ENCODE measurements at places on chromosomes 7 and 10.

DNA sequence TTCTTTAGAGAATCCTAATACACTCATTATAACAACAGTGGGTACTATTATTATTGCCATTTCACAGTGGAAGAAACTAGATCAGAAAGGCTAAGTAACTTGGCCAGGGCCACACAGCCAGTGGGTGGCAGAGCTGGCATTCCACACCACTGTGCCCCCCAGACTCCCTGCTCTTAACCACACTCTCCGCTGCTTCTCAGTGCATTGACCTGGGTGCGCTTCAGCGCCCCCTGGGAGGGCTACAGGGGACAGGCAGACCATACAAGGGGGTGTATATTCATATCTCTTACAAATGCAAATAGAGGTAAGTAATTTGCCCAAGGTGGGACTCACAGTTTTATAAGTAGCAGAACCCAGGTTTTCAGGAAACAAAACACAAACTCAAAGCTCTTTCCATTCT, 77.0 kb upstream of the NMT2 start:
- DNase-seq, result peak; percentile 29

DNA sequence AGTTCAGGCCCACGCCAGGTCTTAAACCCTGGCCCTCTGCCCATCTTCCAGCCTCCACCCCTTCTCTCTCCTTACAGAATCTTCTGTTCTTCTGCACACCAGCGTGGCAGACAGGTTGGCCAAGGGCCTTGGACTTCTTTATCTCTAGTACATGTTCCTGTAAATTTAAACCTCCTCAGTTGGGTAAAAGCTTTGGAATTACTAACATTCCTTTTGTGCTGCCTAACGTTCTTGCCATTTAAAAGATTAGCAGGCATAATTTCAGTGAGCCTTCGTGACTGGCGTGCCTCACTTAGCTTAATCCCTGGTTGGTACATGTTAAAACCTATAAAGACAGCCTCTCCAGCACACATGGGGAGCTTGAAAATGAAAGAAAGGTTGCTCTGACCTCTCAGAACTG, 192.2 kb downstream of the CUX1 start:
- no peak for DNase-seq

- DNase-seq, result no peak
These were observed 165.8 kb downstream of the CCSER2 start for GRCh38 chr10:84493951-84494848.

- no peak for DNase-seq
These were observed 33.9 kb upstream of the HMX3 start for GRCh38 chr10:123101872-123102271.

DNA sequence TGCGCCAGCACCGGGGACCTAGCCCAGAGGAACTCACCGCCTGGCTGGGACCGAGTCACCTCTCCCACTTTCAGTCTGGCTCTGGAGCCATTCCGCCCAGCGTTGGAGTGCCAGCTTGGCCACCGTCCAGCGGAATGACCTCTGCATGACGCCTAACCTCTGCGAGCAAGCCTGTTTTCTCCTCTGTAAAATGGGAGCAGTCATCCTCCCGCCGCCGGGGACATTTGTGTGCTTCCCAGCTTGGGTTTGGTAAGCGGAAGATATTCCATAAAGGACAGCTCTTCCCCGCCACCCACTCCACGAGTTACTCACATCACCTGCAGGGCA, 1.3 kb upstream of the ZCCHC24 start:
- DNase-seq, result no peak

DNA sequence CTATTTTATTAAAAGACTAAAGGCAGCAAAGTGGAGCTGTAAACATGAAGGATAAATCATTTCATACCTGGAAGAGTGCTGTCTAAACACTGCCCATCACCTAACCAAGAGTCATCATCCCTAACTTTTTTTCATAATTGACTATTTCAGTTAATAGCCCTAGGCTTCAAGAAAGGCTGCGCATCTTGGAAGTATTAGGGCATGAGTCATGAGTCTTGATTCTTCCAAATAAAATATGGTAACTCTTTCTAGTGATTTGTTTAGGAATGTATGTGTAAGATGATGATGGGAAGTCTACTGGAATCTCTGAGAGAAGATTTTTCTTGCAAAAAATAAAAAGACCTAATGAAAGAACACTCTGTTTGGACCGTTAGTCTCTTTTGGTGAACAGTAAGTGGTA, 207.7 kb upstream of the AHR start:
- no peak for DNase-seq

GRCh38 chr10:46523119-46523961, 33.1 kb downstream of the GPRIN2 start:
- DNase-seq, result no peak

- no peak for DNase-seq
These were observed 248.1 kb downstream of the ABCA13 start for GRCh38 chr7:48419401-48419800.

GRCh38 chr7:90955641-90956207, 308.5 kb upstream of the FZD1 start:
- no peak for DNase-seq

DNA sequence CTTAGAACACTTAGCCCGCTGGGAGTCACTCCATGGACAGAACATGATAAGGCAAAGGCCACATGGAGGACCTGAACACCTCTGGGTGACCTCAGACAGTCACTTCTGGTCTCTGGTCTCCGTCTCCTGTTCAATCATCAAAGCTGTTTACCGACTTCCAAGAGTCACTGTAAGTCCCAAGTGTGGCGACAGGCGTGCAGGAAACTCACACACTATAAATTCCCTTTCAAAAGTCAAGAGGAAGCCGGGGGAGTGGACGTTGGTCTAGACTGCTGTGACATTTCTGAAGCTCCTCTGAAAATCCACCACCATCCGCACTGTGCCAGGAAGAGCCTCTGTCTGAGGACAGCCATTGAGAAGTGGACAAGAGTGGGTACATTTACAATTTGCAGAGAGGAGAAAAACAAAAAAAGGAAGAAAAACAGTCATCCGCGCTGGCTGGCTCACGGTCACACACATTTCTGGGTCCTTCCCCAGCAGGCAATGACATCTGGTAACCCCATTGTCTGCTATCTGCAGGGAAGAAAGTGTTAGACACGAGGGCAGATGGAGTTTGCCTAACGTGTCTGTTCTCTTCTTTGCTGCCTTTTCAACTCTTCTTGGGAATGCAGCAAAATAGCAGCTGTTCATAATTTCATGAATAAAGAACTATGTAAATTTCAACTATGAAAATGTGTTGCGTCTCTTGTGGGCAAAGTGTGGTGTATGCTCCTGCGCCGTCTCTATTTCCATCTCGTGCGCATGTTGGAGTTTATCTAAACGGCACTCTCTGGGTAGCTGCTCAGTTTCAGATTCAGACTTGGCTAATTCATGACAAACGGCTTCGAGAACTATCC, 32.9 kb upstream of the CUX1 start:
- DNase-seq, result peak; percentile 64

DNA sequence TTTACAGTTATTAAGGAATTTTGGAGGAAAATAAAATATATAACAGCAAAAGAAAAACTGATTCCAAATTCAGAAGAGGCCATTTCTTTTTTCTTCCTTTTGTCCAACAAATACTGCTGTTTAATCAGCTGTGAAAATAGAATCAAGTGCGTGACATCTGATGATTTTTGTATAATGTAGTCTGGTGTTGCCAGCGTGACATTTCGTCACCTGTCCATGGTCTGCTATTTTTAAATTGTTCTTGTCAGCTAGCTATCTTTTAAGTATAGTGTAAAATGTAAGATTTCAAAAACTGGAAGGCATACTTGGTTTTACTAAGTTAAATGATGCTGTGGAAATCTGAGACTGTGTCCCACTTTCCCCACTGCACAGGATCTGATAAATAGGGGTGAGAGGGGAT, 105.9 kb downstream of the CPEB3 start:
- DNase-seq, result no peak

- peak; percentile 10 for DNase-seq
These were observed 13.4 kb upstream of the RASSF4 start for GRCh38 chr10:44946205-44946604.

DNA sequence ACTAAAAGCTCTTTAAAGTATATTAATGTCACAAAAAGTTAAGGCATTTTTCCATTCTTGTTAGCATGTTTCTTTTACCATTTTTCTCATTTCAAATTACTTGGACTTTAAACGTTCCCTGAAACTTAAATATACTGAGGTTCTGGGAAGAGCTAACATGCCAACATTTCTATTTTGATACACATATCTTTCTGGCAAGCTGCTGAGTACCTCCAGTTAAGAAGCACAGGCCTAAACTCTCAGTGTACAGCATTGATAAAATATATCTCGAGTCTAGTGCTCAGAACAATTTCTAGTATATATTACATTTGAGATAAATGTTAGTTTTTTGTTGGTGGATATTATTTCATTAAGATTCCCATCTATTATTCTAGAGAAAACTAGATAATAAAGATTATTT, 612.9 kb upstream of the KCND2 start:
- no peak for DNase-seq

DNA sequence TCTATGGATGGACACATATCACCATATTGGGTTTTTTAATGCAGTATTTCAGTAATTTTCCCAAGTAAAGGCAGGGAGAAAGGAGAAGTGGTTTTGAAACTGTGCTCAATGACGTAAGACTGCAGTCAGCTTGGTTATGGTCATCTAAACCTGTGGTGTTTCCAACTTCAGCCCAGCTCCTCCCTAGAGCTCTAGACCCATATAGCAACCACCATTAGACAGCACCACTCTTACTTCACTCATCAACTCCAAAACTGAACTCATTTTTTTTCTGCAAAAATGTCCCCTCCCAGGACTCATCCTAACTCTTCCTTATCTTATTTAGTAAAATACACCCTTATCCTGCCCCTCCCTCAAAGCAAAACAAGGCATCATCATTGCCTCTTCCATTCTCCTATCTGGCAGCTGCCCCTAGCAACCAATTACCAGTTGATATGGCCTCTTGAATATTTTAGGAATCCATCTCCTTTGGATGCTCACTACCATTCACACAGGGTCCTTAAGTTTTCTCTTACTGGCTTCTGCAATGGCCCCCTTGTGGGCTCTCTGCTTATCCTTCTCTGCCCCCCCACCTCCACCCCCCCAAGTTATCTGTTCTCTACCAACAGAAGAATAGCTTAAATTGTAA, 1.5 kb upstream of the RALA start:
- DNase-seq, result peak; percentile 74

GRCh38 chr10:126907423-126907970, 2.3 kb downstream of the DOCK1 start:
- no peak for DNase-seq

DNA sequence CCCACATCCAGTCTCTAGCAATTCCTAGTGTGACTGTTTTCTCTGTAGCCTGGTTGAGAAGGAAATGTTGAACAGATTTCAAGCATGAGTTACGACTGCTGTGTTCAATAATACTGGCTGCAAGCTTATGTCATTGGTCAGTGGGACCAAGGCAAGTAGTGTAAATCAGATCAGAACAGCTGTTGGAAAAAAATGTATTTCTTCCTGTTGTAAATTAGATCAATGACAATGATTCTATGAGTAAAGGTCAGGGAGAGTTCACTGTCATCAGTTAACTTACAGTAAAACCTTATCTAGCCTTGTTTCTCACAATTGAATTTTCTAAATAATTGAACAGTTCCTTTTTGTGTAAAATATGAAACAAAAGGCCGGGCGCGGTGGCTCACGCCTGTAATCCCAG, 6.7 kb downstream of the OTUD1 start:
- DNase-seq, result no peak

GRCh38 chr10:13352519-13352918, 4.4 kb upstream of the SEPHS1 start:
- DNase-seq, result no peak

DNA sequence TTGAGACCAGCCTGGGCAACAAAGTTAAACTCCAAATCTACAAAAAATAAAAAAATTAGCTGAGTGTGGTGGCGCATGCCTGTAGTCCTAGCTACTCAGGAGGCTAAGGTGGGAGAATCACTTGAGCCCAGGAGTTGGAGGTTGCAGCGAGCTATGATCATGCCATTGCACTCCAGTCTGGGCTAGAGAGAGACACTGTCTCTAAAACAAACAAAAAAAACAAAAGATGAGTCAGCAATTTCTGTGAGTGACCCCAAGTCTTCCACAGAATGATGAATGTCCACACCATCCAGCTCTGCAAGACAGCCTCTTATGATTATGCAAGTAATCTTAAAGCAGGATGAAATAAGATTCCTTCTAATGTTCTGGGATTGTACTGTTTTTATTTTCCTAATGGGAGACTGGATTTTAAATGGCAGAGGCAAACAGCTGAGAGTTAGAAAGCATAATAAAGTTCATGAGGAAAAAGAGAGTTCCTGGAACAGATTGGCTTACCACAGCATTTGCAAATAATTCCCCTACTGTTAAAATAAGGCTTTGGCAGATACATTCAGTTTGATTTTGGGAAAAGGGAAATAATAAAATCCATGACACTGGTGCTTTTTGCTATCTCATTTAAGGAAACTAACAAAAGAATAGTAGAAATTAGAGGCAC, 18.9 kb upstream of the PRKAR2B start:
- DNase-seq, result no peak

DNA sequence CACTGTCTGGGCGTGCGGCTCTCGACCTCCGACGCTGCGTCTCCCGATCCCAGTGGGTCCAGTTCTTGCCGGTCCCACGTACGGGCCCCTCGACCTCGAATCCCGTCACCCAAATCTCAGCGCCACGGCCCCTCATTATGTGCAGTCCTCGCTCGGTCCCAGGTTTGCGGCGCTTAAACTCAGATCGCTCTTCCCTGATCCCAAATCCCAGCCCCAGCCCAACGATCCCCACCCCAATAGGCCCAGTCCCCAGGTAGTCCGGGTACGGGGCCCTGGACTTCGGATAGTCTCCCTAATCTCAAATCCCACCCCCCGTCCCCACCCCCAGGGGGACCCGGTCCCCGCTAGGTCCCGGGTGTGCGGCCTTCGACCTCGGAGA, 666 bp downstream of the HNRNPF start:
- no peak for DNase-seq

DNA sequence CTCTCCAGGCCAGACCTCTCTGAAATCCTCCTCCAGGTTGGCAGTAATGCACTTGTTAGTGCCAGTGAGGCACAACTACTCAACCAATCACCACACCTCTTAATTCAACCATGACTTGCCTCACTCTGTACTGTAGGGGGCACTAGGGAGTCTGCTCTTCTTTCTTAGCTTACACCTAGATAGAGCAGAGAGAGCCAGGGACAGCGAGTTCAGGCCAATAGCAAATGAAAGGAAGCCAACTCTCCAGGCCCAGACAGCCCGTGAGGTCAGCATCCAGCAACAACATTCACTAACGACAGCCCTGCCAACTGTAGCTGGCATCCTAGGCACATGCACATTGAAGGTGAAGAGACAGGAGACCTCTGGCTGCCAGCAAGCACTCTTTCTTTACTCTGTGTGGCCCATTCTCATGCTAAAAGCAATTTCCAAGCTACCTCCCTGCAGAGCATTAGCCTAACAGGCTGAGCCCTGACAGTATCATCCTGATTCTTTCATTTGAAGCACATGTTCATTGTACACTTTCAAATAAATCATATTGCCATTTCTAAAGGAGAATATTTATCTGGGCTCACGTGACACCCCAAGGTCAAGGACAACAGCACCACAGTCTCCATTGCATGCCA, 136.3 kb downstream of the DPY19L1 start:
- DNase-seq, result no peak

- no peak for DNase-seq
These were observed 158.4 kb downstream of the AOAH start for GRCh38 chr7:36565792-36566356.

GRCh38 chr7:20440472-20441105, 109.9 kb downstream of the ITGB8 start:
- DNase-seq, result peak; percentile 0
